ENCODE measurements at places on chromosomes 5 and 9.
A peak's percentile ranks its signal among the peaks of the same experiment; 100 is the strongest.

DNA sequence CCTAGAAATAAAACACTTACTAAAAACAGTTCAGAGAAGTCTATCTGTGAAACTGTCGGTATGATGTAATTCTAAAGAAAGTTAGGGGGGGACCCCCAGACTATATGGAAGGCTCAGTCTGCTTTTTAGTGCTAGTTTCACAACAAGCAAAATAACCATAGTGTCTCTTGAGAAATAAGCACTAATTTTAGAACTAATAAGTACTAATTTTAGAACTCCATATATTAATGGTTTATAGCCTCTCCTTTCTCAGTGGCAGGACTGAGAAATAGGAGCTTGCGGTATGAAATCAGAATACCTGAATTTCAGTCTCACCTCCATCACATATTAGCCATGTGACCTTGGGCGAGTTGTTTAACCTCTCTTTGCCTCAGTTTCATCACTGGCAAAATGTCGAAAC lies 1.4 kb upstream of the PHF24 start:
- DNase-seq = no peak

GRCh38 chr5:107321906-107322305 lies 348.8 kb downstream of the EFNA5 start:
- no peak for DNase-seq

GRCh38 chr9:136510561-136510960 lies 27.7 kb upstream of the SEC16A start:
- DNase-seq = no peak

- no peak for DNase-seq
Measured at GRCh38 chr9:23556459-23556858, 269.6 kb downstream of the ELAVL2 start.

GRCh38 chr5:140109759-140110645 lies 3.9 kb upstream of the PURA start:
- no peak for DNase-seq

- DNase-seq = no peak
Measured at GRCh38 chr5:54844905-54845566, 140.4 kb downstream of the ESM1 start.

DNA sequence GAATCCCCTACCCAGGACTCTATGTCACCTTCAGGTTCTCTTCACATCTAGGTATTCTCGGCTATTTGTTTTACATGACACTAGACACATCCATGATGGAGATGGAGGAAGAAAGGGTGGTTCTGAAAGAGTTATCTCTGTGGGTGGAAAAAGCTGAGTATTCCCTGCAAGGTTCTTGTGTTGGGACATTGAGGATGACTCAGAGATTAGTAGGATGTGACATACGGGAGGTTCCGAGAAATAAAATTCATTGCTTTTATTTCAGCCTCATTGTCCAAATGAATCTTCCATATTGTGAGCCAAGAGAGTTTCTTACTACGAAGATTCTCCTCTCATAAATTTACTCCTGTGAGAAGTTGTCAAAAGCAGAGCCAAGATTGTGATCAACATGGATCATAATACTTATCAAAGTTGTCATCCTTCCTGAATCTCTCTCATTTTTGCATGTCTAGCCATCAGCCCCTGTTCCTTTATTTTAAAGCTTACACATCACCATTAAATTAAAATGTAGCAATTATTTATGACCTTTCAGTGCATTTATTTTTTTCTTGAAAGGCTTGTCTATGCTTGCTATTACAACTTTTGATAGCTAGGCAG lies 370.0 kb downstream of the PSAT1 start:
- DNase-seq = no peak

DNA sequence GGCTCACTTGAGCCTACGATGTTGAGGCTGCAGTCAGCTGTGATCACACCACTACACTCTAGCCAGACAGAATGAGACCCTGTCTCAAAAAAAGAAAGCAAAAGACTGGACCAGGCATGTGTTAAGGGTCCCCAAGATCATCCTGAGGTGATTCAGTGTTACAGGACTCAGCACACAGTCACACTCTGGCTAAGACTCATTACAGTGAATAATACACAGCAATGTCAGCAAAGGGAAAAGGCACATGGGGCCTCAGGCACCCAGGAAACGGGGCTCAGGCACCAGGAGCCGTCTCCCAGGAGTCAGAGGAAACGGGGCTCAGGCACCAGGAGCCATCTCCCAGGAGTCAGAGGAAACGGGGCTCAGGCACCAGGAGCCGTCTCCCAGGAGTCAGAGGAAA lies 39.2 kb upstream of the NRARP start:
- no peak for DNase-seq

DNA sequence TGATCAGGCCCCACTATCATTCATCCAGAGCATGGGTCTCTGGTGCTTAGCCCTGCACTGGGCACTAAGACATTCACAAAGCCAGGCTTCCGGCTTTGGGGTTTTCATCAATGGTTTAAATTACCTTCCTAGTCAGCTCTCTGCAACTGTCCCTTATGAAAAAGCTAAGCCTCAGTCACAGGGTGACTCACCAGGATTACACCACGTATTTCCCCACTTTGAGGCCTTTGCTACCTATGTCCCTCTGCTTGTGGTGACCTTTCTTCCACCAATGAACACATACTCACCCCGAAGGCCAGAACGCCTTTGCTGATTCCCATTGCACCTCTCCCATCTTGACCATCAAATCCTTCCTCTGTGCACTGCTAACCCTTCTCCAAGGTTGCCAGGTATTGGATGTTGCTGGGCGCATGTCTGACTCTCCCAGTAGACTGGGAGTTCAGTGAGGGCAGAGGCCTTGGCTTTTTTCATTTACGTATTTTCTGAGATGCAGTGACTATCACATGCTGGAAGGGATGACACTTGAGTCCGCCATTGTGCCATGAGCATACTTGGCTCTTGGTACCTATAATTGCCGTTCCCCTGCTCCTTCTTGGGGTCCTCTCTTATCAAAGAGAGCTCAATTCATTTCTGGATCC lies 58.7 kb upstream of the TNFSF8 start:
- no peak for DNase-seq

GRCh38 chr9:76403352-76403751 lies 9.1 kb upstream of the RFK start:
- DNase-seq = peak; percentile 4

- DNase-seq = no peak
Measured at GRCh38 chr5:6525422-6525821, 76.8 kb downstream of the UBE2QL1 start.

GRCh38 chr9:131122158-131122557 lies 3.2 kb upstream of the NUP214 start:
- DNase-seq = no peak

DNA sequence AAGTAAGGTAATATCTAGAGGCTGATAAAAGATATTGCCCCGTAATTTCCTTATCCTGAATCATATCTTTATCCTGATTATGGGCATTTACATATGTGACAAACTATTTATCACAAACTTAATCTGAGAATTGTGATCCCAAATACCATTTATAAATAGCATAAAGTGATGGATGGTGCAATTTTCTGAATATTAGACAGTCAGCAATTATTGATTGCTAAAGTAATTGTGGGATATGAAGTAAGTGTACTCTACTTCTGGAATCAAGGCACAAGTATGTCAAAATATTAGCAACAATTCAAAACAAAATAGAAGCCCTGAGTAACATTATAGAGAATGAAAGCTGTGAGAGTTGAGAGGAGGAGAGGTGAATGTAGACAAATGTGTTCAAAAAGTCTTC lies 361.9 kb upstream of the CDH6 start:
- no peak for DNase-seq

Data from effector memory CD8-positive, alpha-beta T cell (primary cell).